Hematopoietic multipotent progenitor cell treated with erythropoietin and hydrocortisone succinate and interleukin-3 and kit ligand, for 17 days (in vitro differentiated cells): ENCODE measurements at places on chromosomes 2 and 18.

DNA sequence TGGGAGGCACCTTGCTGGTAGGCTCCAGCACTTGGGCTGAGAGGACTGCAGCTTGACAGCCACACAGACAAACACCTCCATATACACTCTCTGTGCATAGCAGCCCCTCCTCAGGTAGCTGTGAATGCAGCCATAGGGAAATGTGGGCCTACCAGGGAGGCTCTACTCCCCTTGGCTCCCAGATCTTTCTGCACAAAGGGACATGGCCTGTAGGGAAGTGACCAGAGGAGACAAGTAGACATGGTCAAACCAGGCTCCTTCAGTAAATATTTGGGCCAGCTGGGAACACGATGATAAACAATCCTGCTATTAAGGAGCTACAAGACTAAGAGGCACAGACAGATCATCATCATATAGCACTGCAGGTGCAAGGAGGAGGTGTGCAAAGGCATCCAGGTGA is 35.9 kb upstream of the PDCL3 start:
- DNase-seq: no peak

- DNase-seq: no peak
Measured at GRCh38 chr2:36951574-36951973, 14.8 kb downstream of the STRN start.

GRCh38 chr2:54545702-54546450 is 89.7 kb downstream of the SPTBN1 start:
- DNase-seq: no peak

- no peak for DNase-seq
Measured at GRCh38 chr2:170396799-170397459, 219.0 kb downstream of the MYO3B start.

DNA sequence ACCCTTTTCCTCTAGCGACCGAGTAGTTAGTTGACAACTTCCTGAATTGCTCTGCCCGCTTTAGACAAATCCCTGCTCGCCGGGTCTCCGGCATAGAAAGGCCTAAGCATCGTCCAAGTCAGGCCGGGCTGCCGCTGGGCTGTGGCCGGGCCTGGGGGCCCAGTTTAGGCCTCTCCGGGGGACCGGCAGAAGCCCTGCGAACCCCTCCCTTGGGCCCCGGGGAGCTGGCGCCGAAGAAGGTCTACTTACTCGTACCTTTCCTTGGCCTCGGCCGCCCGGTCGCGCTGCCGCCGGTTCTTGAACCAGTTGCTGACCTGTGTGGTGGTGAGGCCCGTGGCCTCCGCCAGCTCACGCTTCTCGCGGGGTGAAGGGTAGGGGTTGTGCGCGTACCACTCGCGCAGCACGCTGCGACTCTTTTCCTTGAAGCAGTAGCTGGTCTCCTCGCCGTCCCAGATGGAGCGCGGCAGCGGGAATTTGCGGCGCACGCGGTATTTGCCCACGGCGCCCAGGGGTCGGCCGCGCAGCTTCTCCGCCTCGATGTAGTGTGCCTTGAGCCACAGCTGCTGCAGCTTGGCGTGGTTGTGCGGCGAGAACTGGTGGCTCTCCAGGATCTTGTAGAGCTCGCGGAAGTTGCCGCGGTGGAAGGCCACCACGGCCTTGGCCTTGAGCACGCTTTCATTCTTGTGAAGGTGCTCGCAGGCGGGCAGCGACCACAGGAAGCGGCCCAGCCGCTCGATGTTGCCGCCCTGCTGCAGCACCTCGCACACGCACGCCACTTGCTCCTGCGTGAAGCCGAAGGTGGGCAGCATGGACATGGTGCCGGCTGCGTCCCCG is 739 bp downstream of the SIX2 start:
- no peak for DNase-seq

DNA sequence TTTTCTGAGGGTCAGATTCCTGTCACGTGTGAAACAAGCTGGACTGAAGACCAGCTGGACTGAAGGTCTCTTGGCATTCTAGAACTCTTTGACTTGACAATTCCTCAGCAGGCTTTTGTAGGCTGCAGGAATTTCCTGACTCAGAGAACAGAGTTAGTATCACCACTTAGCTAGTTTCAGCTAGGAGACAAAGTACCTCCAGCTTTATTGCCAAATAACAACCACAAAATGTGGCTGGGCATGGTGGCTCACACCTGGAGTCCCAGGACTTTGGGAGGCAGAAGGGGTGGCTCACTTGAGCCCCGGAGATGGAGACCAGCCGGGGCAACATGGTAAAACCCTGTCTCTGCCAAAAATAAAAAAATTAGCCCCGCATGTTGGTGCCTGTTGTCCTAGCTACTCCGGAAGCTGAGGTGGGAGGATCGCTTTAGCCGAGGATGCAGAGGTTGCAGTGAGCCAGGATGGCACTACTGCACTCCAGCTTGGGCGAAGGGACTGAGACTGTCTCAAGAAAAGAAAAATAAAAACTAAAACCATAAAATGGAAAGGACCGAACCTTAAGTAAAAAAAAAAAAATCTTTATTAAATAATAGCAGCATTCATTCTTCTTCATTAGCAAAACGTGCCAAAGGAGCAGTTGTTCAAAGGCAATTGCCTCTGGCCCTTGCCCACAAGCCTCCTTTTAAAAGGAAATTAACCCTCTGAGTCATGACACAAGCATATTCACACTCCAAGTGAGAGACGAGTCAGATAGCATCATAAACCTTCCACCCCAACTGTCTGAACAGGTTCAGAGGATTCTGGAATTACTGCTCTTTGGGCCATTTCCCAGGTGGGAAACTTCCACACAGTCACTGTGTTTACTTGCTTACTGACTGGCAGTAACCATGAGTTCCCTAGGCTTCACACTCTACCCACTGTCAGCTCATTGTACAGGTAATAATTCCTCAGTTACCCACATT is 88.9 kb downstream of the MYL12B start:
- DNase-seq: no peak

DNA sequence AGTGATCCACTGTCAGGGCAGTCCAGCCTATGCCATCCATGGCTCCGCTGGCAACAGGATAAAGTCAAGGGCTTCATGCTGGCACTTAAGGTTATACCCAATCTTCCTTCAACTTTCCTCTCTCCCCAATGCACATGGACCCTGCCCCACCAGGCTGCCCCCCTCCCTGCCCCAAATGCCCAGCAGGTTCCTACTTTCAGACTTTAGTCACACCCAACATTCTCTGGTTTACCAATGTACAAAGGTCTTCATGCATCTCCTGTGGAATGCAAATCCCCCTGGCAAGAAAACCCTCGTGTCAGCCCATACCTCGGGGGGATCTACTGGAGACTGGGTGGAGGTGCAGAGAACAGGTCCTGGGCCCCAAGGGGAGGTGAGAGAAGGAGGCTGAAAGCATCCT is 59.3 kb downstream of the MCFD2 start:
- DNase-seq: no peak

GRCh38 chr2:108637304-108637669 is 82.0 kb upstream of the RANBP2 start:
- DNase-seq: no peak

DNA sequence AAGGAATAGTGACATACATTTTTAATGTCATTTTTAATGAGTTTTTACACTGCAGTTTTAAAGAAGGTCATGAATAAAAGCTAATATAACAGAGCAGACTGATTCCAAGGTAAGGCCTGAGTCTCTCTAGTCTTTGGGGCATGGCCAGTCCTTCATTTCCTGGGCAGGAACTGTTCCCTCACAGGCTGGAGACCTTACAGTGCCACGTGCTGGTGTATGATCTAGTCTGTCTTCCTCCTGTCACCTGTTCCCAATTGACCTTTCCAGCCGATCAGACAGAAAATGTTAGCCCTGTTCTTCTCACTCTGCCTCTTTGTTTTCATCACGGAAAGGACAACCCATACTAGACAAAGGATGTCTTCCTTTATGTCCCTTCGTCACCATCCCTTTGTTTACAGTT is 33.6 kb downstream of the ZCCHC2 start:
- no peak for DNase-seq

DNA sequence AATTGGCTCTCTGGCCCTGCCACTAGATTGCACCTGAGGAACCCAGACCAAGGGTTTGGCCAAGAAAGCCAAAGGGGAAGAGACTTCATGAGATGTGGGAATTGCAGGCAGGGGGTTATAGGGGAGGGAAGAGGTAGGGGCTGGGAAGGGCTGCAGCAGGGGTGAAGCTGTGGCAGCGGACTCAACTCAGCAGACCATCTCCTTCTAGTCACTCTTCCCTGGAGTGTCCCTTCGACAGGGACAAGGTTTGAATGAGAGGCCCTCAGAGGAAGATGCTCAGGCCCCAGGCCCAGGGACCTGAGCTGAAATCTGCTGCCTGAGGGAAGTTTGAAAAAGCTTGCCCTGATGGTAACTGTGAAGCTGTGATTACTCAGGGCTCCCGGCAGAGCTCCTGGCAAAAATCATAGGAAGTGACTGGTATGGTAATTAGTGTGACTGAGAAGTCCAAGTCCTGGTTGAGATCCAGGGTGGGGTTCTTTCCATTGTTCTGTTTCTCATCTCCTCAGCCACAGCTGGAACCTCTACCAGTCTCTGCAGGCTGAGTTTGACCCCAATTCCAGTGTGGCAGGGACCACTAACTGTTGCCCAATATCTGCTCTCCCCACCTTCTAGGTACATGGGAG is 300.9 kb downstream of the CYP26B1 start:
- DNase-seq: no peak

- DNase-seq: no peak
Measured at GRCh38 chr2:223065107-223065506, 13.1 kb downstream of the KCNE4 start.

DNA sequence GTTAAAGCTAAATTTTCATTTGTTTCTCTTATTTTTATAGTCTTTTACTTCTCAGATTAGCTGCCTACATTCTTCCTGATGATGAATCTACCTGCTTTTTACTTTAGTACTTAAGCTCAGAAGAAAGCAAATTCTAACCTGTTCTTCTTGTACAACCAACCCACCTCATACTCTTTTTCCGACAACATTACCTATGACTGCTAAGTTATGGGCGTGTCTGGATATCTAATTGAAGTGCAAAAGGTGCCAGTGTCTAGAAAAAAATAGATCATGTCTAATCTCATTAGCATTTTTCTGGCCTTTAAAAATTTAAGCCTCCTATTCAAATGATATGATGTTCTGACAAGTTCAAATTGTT is 1.5 kb upstream of the RGPD4 start:
- DNase-seq: no peak

DNA sequence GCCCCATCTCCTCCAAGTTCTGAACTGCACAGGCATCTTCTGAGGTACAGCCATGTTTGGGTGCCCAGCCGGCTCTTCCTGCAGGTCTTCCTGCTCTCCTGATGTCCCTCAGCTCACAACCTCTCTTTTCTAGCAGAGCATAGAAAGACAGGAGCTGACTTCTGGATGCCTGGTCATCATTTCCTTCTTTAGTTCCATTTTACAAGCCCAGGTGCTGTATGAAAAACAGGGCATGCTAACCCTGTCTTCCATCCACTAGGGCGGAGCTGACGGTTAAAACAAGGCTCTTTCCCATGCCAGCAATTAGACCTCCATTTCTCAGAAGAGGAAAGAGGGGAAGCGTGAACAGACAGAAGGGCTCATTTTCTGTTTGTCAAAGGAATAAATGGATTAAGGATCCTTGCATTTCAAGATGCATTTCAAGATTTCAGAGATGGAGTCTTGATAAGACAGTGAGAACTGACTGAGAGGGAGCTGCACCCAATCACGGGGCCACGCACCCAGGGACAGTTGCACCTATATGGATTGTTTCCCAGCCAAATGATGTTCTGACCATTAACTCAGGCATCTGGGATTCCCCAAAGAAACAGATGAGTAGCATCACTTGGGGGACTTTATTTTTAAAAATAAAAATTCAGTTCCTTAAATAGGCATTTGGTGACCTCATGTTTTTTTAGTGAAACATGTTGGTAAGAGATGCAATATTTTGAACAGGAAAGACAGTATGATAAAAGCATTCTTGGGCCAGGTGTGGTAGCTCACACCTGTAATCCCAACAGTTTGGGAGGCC is 45.8 kb upstream of the EML6 start:
- no peak for DNase-seq

GRCh38 chr2:220226076-220226475 is 598.6 kb downstream of the SLC4A3 start:
- DNase-seq: no peak

DNA sequence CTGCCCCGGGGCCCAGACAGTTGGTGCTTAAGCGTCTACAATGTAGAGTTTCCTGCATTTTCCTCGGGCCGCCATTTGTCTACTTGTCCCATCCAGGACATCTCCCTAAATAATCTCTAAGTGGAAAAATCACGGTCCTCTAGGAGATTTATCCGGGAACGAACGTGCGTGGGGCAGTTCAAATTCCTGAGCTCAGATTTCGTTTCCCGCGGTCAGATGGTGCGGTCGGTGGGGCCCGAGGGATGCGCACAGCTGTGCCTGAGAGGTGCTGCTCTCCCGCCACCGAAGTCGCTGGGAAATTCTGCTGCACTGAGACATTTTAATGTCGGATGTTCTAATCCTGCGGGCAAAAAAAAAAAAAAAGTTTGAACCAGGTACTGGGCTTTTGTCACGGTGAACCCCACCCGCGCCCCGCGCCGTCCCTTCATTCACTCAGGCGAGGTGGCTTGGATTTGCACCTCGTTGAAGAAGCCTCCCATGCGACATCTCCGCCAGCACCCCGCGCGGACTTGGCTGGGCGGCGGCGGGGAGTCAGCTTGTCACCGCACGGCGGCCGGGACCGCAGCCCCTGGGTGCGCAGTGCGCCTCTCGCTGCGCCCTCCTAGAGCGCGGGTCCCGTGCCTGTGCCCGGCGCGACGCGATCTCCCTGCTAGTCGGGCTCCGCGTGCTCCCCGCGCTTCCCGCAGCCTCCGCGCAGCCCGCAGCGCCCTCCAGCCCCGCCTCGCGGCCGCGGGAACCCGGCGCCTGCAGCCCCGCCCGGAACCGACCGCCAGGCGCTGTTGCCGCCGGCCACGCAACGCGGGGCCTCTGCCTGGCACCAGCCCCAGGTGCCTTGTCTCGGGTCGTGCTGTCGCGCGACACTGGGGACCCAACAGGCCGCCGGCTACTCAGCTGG is 191.9 kb upstream of the TCF4 start:
- DNase-seq: no peak

GRCh38 chr2:206856513-206856912 is 82.8 kb upstream of the CPO start:
- DNase-seq: no peak

DNA sequence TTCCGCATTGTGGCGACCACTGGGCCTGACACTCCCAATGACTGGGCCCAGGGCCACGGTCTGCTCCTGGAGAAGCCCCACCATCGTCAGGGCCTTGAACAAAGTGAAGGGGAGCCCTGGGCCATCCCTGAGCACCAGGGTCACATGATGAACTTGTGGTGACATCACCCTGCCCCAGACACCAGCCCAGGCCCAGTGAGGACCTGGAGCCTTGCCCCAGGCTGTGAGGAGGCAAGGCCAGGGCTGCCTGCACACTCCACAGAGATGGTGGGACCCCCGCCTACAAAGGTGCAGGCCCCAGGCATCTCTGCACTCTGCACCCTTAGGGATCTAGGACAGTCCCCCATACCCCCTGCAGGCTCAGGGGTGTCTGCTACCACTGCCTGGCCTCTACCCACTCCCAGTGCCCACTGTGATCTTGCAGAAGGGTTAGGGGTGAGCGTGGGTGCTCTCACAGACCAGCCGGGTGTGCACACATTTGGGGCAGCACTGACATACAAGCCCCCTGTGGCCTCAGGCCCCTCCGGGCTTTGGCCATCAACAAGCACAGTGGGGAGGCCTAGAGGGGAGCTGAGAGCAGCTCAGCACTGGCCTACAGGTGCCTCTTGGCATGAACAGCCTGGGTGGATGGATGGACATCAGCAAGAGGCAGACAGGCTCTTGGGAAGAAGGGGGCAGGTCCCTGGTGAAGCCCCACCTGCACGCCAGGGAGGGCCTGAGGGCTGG is 624.0 kb upstream of the LRRTM4 start:
- DNase-seq: no peak
